ENCODE measurements at places on chromosomes 7 and 10. TPM values are rescaled to one million over a fixed set of nuclear protein-coding genes. Genes with fewer than 3 reads are reported as not detected.
A peak's percentile ranks its signal among the peaks of the same experiment; 100 is the strongest.

SLC29A4 gene
- 6.5 TPM for total RNA-seq

LOXL4 gene
- total RNA-seq, result 5.7 TPM

HOXA7 gene
- total RNA-seq, result 28.8 TPM

CPEB3 gene
- 1.3 TPM for total RNA-seq

INMT gene
- not detected for total RNA-seq

MYO3A gene
- 0.34 TPM for total RNA-seq

NEUROG3 gene
- total RNA-seq, result not detected

APBB1IP gene
- 0.07 TPM for total RNA-seq

HOXA10 gene
- 29.1 TPM for total RNA-seq

GLCCI1 gene
- total RNA-seq, result 1.6 TPM

DNA sequence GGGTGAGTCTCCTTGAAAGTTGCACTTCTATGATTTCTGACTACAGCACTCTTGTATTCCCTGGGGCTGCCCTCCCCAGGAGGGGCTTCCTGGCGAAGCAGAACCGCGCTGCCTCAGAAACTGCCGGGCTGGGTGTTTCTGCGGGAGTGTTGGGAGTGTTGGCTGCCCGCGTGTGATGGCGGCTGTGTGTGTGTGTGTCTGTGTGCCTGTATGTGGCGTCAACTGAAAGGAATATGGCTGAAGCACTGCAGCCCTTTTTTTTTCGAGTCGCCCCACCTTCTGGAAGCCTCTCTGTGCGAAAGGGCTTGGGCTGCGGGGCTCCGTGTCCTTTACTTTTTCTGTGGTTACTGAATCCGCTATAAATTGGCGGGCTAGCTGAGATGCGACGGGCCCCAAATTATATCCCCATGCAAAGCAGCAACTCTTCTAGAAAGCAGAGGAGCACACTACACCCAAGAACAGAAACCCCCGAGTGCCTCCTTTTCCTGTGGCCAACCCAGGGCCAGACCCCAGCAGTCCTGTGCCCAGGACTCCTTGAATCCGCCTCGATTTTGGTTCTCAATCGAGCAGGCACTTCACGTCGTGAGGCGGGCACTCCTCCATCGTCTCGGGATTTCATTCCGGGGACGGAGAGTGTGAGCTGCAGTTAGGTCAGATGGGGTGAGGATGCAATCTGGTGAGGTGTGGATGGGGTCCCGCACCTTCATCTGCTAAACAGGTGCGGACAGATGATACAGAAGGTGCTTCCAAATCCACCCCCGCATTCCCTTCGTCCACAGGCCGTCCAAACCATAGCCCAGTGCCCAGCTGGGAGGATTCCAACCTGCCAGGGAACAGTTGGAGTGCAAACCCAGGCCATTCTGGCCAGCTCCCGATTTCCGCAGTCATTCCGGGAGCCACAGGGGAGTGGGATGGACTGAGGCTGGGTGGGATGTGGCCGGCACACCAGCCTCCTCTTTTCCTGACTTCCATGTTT lies 22.5 kb upstream of the ZNF273 start:
- no peak for DNase-seq

GRCh38 chr7:101598986-101599771 lies 29.9 kb downstream of the MYL10 start:
- DNase-seq, result no peak

- no peak for DNase-seq
Observed at GRCh38 chr10:124378881-124379471, 39.7 kb downstream of the OAT start.

- DNase-seq, result no peak
Observed at GRCh38 chr10:49323171-49323895, 24.4 kb downstream of the C10orf71 start.

GRCh38 chr7:157073335-157073734 lies 62.9 kb upstream of the MNX1 start:
- no peak for DNase-seq

DNA sequence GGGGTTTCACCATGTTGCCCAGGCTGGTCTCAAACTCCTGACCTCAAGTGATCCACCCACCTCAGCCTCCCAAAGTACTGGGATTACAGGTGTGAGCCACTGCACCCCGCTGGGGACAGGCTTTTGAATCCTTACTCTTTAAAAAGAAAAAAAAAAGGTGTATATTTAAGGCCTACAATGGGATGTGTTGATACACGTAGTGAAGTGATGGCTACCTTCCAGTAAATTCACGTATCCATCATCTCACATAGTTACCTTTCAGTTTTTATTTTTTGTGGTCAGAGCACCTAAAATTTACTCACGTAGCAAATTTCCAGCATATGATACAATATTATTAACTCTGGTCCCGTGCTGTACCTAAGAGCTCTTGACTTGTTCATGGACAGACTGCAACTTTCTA lies 119.5 kb upstream of the INSYN2A start:
- DNase-seq, result no peak

DNA sequence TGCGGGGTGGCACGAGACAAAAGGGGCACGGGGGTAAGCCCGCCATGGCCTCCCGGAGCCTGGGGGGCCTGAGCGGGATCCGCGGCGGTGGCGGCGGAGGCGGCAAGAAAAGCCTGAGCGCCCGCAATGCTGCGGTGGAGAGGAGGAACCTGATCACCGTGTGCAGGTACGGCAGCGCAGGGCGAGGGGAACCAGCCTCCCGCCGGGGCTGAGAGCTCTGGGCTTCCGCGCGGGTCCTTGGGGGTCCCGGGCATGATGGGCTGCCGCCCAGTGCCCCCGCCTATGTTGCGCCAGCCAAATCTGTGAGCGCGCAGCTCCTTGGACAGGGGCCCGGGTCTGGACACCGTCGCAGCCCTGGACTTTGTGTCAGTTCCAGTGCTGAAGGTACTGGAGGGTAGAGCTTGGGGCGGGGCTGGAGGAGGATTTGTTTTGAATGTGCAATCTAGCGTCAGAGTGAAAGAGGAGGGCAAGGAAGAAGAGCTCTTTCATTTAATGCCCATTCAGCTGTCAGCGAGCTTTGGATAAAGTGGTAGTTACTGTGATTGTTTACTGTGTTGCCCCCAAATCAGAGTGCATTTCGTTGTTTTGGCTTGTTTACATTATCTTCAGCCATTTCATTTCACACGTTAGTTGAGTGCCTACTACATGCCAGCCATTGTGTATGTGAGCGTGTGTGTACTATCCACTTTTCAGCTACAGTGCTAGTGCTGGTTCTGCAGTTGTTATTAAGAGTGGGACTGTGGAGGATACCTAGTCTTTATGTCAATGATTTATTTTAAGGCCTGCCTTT lies 777 bp downstream of the RUNDC3B start:
- peak; percentile 25 for DNase-seq

- DNase-seq, result no peak
Observed at GRCh38 chr7:50095634-50096033, 2.6 kb upstream of the ZPBP start.

DNA sequence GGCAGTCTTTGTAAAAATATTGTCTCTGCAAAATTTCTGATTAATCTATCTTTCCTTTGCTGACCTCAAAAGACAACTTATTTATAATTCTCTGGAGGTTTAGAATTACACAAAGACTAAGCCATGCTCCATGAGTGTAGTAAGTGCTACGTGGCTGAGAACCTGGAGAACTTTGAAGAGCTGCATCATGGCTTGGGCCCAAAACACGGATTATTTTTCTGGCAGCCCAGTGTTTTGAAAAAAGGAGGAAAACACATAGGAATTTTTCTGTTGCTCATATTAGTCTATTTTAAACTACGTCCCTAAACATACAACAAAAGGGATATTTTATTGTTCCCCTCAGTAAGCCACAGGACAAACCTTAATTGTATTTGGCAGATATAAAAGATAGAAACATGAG lies 360.7 kb upstream of the MYO3A start:
- DNase-seq, result no peak

GRCh38 chr7:28069807-28070206 lies 110.8 kb downstream of the JAZF1 start:
- DNase-seq, result no peak

- DNase-seq, result no peak
Observed at GRCh38 chr7:80540836-80541235, 29.0 kb upstream of the GNAT3 start.

GRCh38 chr10:56472978-56473377 lies 111.9 kb upstream of the ZWINT start:
- DNase-seq, result no peak

GRCh38 chr7:34759477-34760125 lies 101.6 kb downstream of the NPSR1 start:
- DNase-seq, result no peak

GRCh38 chr10:89615112-89615511 lies 29.9 kb downstream of the PANK1 start:
- no peak for DNase-seq

GRCh38 chr10:74165530-74165901 lies 14.5 kb downstream of the ADK start:
- no peak for DNase-seq

GRCh38 chr10:4698075-4698474 lies 127.9 kb upstream of the AKR1E2 start:
- no peak for DNase-seq

GRCh38 chr7:42017349-42017986 lies 219.5 kb downstream of the GLI3 start:
- DNase-seq, result no peak

DNA sequence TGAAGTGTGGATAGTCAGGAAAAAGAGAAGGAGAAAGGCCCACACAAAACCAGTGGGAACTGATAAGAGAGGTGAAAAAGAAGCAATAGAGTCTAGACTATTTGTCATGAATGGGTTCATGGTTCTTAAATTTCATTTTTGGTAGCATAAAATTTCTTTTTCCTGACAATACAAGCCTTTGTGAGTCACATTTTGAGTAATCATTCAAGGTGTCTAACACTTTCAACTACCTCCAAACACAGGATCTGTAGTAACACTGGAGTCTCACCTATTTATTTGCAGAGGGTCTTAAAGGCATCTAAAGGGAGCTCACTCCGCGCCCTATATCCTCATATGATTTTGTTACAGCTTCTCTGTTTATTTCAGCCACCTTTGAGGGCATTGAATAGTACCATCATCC lies 96.0 kb downstream of the SAMD9 start:
- DNase-seq, result no peak

- DNase-seq, result no peak
Observed at GRCh38 chr7:27762062-27762461, 22.1 kb downstream of the TAX1BP1 start.

GRCh38 chr7:138934367-138934766 lies 46.8 kb downstream of the KIAA1549 start:
- no peak for DNase-seq

- no peak for DNase-seq
Observed at GRCh38 chr10:80540618-80540980, 2.9 kb downstream of the SH2D4B start.

- no peak for DNase-seq
Observed at GRCh38 chr10:130607366-130607765, 471.2 kb downstream of the GLRX3 start.

GRCh38 chr7:55570939-55571338 lies 1.4 kb downstream of the VOPP1 start:
- DNase-seq, result peak; percentile 63

GRCh38 chr7:116708248-116708647 lies 36.3 kb downstream of the MET start:
- DNase-seq, result no peak

- no peak for DNase-seq
Observed at GRCh38 chr7:30429156-30429530, 49.4 kb downstream of the NOD1 start.

DNA sequence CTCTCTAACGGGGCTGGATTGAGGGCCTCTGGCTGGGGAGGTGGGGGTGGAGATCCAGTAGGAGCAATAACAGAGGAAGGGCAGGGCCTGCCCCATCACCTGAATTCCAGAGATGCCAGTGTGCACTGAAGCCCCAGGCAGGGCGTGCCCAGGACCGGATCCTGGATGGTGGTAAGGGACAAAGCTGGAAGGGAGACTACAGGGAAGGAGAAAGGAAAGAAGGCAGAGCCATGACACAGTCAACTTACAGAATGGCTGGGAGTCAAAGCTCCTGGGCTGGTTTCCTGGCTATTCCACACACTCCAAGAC lies 666 bp downstream of the TMEM139 start:
- DNase-seq, result peak; percentile 61

- DNase-seq, result no peak
Observed at GRCh38 chr10:77905781-77906180, 20.8 kb downstream of the DLG5 start.

DNA sequence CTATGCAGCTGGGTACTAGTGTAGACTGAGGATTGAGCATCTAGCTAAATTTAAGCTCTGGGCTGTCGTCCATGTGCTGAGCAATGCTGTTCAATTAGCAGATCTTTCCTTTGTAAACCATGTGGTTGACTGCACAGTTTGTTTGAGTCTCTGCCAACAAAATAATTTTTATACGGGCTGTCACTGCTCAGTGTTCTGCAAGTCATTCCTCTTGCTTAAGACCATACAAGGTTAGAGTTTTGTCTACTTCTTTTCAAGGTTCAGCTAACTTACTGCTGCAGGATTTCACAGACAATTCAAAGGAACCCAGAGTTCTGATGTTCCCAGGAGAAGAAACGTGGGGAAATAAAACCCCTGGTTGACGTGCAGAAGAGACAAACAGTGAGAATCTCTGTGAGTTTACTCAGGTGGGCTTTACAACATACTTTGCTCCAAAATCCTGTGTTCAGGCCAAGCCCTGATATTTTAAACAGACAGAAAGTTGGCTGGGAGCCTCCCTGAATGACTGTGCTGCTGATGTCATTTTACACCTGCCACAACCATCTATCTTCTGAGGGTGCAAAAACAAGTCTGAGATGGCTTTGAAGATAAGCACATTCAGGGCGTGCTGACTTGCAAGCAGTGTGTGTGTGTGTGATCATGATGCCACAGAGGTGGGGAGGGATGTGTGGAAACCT lies 177.1 kb upstream of the SVIL start:
- DNase-seq, result peak; percentile 91

DNA sequence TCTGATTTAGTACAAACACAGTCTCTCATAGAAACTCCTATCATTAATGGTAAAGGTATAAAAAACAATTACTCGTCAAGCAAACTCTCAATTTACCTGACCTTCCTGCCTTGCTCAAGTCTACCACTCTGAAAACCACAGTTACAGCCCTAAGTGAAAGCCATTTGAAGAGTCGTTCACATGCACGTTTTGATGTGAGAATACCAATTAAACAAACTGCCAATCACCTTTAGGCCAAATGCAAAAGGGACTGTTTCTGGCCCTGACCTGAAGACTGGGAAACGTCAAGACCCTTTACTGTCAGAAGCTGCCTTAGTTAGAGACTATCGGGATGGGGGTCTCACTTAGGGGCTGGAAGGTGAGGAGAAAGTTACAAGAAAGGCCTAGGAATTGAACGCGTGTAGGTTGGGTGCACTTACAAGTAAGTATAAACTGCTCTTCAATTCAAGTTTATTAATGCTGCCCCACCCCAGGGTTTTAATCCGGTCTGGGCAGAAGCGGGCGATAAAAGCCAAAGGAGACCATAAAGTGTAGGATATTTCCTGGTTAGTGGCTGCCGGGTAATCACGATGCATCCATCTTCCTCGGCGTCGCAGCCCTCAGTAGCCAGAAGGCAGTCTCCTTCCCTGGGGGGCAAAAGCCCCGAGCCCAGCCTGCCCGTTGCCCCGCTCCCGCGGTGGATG lies 935 bp downstream of the TM9SF3 start:
- DNase-seq, result no peak

GRCh38 chr7:120539321-120539720 lies 266.3 kb downstream of the KCND2 start:
- DNase-seq, result no peak
